ENCODE measurements at places on chromosomes 3 and 15.

DNA sequence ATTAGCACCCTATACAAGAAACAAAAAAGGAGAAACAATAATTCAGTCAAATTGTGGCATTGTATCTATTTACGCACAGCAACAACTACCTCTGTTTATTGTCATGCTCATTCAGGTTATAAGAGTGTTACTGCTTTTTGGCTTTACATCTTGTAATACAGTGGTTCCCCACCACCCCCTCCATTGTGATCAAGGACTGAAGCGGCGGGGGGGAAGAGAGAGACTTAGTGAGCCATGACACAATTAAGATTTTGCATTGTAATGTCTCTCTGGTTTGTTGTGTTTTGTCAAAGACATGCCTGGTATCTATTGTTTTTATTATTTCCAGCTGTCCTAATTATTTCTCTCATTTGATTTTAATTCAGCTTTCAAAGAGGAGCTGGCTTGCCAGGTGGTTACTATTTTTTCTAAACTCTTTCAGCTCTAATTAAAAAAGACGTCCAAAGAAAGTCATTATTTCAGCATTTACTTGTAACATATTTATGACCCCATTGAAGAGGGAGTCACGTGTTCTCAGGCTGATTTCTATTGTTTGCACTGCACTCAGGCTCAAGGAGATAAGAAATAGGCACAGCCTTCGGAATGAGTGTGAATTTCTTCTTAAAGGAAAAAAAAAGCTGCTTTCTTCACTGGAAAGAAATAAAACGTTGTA lies 234.4 kb upstream of the TBL1XR1 start:
- DNase-seq, result no peak

DNA sequence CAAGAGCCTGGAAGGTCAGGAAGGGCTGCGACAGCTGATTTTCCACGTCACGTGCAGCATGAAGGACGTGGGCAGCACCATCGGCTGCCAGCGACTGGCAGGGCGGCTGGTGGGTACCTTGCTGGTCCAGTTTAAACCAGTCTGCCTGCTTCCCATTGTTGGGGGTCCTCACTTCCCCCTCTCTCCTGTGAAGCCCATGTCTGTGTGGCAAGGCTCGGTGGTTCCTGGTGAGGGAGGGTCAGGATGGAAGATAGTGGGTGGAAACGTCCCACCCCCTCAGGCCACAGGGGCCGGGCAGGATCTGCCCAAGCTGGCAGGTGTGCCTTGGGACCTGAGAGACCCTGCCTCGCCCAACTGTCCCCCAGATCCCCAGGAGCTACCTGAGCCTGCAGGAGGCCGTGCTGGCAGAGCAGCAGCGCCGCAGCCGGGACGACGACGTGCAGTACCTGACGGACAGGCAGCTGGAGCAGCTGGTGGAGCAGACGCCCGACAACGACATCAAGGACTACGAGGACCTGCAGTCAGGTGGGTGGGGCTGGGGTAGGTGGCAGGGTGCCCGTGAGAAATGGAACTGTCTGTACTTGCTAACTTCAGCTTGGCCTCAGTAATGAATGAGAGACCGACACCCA lies 108.2 kb downstream of the LRRK1 start:
- no peak for DNase-seq

DNA sequence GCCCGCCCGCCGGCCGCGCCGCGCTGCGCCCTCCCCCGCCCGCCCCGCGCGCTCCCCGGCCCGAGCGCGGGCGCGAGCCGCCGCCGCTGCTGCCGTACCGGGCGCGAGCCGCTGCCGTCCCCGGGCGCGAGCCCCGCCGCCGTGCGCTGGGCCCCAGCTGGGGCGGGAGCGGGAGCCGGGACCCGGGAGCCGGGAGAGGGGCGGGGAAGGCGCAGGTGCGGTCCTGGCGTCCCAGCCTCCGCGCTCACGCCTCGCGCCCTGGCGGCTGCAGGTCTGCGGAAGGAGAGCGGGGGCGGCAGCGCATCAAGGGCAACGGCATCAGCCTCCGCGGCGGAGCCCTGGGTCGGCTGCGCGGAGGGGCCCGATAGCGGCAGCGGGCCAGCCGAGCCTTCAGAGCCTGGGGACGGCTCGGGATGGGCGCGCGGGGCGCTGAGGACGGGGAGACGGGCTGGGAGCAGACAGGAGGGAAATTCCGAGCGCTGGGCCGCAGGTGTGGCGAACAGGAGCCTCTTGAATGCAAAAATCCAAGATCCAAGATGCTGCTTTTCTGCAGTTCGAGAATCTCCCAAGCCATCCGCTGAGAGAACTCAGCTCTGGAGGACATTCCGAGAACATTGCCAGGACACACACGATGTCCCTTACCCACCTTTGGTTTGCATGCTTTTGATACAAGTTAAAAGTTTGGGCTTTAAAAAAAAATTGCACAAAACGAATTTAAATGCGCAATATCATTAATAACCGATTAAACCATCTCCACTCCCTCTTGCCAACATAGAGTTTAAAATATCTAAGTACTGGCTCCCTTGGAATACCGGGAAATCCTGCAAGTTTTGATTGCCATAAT lies 251.1 kb downstream of the TJP1 start:
- DNase-seq, result no peak

DNA sequence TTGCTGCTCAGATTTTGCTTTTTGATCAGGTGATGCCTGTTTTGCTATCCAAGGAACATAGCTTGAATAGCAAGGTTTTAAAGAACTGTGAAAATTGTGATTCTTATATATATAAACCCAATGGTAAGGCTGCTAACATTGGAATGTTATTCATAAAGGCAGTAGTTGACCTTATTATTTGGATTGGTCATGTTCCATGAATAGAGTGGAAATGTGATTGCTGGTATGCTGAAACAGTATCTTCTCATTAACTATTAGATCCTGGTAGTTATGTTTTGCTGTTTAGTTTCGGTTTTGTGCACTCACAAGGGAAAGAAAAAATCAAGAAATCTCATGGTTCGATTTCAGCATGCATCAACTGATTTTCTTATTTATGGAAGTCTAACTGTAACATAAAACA lies 78.7 kb upstream of the NPHP3 start:
- no peak for DNase-seq

DNA sequence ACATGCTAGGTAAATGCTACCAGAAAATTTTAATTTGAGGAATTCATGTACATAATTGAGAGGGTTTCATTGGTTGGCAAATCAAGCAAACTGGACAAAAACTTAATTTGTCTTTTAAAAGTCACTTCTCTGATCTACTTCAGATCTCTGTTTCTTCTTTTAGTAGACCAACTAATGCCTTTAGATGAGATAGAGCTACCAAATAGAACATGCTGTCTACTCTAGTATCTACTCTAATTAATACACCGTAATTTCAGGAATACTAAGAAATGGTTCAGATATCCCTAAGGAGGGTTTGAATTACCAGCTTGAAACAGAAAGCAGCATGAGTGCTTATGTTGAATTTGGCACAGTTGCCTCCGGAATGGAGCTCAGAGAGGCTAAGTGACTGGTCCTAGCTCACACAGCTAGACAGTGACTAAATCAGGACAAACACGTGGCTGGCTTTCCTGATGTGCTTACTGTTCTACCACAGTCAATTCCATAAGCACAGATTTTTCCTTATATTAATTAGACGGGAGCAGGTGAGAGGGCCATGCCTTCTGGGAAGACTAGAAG lies 225.1 kb downstream of the ITPR1 start:
- DNase-seq, result no peak

DNA sequence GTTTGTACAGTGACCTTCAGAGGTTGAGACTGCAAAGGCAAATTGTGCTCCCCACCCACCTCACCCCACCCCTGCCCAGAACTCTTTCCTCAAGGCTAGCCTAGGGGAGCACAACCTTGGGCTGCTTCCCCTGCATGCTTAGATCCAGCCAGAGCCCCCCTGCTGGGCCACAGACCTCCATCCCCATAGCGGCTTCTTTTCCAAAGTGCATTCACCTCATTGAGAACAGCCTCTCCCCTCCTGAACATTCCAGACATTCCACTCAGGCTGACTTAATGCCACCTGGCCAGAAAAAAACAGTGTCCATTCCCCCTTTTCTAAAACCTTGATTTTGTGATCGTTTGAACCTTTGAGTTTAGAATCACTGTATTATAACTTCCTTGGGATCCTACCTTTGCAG lies 124.4 kb upstream of the TOPAZ1 start:
- DNase-seq, result no peak

DNA sequence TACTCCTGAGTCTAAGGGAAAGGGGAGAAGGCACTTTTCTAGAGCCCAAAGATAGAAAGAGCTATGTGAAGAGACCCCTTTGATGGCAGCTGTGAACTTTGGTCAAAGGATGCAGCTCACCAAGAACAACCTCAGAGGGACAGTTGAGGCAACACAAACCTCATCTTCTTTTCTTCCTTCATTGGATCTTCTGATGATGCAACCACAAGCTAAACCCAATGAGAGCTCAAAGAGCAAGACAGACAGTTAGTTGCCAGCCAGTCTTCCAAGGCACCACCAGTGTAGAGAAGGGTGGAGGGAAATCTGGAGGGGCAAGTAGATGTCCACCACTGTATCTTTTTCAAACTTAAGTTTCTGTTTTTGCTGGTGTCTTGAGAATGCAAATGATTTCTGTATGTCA lies 10.4 kb upstream of the MNS1 start:
- no peak for DNase-seq

- DNase-seq, result no peak
Measured at GRCh38 chr15:94791510-94791909, 560.1 kb downstream of the MCTP2 start.

- peak; percentile 53 for DNase-seq
Measured at GRCh38 chr3:77254967-77255831, 215.3 kb downstream of the ROBO2 start.

Measured in GM13977 (cell line).